ENCODE measurements at places on chromosomes 2 and 18.
A peak's percentile ranks its signal among the peaks of the same experiment; 100 is the strongest.

- no peak for DNase-seq
Observed at GRCh38 chr2:179595284-179595683, 266.1 kb downstream of the ZNF385B start.

DNA sequence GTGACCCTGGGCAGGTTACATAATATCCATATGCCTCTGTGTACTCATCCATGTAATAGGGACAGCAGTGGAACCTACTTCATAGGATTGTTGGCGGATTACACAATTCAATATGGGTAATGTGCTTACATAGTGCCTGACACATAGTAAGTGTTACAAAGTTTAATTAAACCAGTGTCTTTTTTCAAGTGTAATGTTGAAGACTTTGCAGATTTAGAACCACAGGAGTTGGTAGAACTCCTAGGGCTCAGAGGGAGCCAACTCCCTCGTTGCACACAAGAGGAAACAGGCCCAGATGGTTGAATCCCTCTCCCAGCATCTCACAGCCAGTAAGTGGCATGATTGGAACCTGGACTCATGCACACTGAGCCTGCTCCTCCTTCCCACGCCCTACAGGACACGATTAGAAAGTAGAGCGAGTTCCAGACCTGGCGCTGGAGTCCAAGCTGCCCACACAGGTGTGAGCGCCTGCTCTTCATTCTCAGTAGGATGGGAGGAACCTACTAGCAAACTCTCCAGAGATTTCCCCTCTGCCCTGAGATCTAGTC is 97.8 kb downstream of the VSNL1 start:
- DNase-seq, result no peak

- no peak for DNase-seq
Observed at GRCh38 chr2:88054782-88055370, 707 bp downstream of the KRCC1 start.

DNA sequence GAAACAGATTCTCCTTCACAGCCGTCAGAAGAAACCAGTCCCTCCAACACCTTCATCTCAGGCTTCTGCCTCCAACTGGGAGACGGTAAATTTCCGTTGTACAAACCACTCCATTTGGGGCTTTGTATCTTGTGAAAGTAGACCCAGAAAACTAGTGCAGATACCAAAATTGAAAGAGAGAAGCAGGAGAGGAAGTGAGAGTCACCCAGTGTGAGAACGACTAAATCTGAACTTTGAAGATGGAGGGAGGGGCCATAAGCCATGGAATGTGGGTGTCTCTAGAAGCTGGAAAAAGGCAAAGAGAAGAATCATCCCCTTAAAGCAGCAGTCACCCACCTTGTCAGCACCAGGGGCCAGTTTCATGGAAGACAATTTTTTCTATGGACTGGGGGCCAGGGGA is 88.3 kb upstream of the LRATD1 start:
- no peak for DNase-seq

GRCh38 chr18:9862686-9863085 is 23.1 kb upstream of the TXNDC2 start:
- no peak for DNase-seq

DNA sequence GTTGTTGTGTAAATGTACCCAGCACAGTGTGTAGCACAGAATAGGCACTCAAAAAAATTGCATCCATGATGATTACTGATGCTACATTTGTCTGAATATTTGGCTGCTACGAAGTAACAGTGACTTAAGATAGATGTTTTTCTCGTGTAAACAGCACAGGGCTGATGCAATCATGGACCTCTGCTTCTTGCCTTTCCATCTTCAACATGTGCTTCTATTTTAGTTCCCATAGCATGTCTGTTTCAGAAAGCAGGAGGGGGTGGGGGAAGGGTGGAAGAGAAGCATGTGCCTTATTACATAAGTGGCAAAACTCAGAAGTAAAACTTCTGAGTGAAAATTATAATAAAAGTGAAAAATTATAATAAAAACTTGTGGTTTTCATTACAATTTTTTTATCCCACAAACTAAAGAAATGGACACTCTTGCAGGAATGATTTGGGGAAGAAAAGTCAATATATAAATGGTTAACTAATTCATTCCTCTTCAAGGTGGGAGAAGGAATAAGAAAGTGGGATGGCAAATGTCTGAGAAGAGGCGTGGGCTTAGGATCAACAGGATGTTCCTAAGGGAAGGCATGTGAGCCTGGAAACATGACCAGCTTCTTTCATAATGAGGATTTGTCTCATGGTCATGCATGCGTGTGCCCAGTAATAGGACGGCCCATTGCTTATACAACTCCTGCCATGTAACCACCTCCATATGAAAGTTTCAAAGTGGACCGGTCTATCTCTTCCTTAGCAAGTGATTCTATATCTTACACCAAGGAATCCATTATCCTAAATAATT is 27.2 kb downstream of the CCBE1 start:
- DNase-seq, result no peak

DNA sequence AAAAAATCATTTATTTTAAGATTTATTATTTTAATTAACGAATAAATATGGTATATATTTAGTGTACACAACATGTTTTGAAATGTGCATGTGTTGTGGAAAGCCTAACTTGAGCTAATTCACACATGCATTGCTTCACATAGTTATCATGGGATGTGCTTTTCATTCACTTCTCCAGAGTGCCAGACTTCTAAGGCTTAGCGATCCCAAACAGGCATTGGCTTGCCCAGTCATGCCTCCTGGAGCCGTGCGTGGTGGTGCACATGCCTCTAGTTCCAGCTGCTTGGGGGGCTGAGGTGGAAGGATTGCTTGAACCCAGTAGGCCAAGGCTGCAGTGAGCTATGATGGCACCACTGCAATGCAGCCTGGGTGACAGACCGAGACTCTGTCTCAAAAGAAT is 40.5 kb downstream of the ARHGEF4 start:
- peak; percentile 37 for DNase-seq

GRCh38 chr2:112493858-112494648 is 12.1 kb downstream of the TTL start:
- DNase-seq, result no peak

GRCh38 chr2:69717861-69718273 is 24.1 kb upstream of the ANXA4 start:
- DNase-seq, result no peak

- no peak for DNase-seq
Observed at GRCh38 chr2:73003027-73003426, 68.5 kb downstream of the SFXN5 start.

DNA sequence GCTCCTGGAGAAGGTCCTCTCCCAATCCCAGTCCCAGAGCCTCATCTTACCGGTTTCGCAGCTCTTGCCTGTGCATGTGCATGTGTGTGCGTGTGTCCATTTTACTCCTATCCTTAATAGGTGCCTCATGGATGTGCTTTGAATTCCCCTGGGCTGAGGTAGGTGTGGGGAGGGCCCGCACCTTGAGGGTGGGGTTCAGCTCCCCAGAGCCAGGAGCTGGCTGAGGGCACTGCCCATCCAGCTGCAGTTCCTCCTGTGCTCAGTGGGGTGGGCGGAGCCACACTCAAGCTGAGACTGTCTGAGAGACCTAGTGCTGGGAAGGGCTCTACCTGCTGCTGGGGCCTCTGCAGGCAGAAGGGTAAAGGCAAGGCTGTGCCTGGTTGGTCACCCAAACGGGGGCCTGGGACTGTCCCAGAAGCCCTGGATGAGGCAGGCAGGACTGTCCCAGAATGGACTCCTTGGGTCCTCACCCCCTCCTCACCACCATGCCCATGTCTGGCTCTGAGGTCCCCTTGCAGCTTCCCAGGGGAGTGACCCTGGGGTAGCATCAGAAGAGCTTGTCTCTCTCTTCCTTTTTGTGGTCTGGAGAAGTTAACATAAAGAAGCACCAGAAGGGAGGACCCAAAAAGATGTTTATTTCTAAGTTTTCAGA is 8.9 kb downstream of the GDF7 start:
- DNase-seq, result no peak

GRCh38 chr2:95352310-95353054 is 50.0 kb upstream of the FAHD2A start:
- DNase-seq, result peak; percentile 29

DNA sequence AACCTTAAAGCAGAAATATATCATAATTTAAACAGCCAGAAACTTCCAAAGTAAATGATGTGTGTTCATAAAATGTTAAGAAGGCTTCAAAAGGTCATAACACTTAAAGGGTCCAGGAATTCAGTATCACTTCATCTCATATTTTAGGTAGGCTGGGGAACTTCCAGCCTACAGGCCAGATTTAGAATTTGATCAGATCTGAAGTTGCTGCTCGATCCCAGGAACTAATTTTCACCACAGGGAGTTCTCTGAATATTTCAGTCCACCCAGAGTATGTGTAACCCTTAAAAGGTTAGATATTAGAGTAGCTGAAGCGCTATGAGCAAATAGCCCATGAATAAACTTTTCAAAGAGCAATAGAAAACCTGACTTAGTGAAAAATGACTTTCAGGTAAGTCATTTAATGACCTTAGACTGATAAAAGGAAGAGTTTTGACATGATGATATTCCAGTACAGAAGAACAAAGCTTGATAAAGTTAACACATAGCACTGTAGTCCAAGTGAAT is 1.7 kb downstream of the WIPF1 start:
- no peak for DNase-seq

DNA sequence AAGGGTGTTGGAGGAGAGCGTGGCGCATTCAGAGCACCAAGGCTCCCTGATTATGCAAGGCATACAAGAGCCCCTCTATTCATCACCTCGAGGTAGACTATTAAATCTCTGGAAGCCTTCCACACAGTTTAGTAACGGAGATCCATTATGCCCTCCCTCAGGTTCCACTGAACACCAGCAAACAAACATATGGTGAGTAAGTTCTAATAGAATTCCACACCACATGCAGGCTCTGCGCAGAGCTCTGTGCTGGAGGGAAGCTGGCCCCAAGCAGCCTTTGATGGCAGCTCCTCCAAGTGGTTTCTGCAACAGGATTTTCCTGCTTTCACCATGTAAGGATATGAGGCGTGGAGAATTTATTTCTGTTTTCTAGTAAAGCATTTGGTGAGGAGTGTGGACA is 238.6 kb downstream of the C1D start:
- no peak for DNase-seq

- no peak for DNase-seq
Observed at GRCh38 chr2:240557101-240557751, 562 bp downstream of the ANKMY1 start.

DNA sequence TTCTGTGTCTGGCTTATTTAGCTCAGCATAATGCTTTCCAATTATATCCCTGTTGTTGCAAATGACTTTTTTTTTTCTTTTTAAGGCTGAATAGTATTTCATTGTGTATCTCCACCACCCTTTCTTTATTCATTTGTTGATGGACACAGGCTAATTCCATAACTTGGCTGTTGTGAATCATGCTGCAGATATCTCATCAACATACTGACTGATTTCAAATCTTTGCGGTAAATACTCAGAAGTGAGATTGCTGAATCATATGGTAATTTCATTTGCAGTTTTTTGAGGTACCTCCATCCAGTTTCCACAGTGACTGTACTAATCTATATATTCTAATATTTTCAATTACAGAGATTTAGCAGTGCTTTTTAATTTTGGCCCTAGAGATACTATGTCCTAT is 266.2 kb downstream of the TMX3 start:
- DNase-seq, result no peak

- no peak for DNase-seq
Observed at GRCh38 chr2:84939426-84940087, 31.4 kb upstream of the KCMF1 start.

DNA sequence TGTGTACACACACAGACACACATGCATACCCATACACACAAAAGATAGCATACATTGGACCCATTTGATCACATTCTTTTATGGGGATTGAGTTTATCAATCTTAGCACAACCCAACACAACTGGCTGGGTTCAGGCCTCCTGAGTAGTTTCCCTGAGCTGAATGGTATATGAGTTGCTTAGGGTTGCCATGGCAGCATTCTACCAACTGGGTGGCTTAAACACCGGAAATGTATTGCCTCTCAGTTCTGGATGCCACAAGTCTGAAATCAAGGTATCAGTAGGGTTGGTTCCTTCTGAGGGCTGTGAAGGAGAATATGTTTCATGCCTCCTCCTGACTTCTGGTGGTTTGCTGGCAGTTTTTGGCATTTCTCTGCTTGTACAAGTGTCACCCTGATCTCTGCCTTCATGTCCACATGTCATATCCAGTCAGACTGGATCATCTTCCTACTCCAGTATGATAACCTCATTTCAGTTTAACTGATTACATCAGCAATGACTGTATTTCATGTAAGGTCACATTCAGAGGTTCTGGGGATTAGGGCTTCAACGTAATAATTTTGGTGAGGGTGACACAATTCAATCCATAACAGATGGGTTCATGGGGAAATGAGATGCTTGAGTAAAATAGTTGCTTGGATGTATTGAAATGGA is 212.7 kb downstream of the KCNE4 start:
- DNase-seq, result no peak

DNA sequence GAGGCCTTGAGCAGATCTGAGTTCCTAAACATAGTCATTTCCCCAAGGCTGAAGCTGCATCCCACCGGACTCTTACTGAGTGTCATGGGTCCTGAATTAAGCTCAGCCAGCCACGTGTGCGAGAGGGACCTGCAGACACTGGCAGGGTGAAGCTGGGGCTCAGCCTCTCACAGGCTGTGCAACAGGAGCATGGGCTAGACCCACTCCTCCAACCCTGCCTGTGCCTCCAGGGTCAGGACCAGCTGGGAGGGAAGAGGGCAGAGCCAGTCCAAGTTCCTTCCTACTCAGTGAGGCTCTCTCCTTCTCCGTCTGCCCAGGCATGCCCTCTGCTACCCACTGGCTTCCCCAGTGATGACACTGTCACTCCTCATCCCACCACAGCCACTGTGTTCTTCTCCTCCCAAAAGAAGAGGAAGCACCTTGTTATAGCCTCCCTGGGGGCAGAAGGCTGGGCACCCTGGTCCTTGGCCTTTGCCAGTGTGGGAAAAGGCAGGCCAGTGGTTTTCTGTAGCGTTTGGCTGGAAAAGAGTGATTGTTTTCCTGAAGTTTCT is 78.9 kb downstream of the KCNF1 start:
- DNase-seq, result no peak
